ENCODE measurements at places on chromosomes 7 and 10.
A peak's percentile ranks its signal among the peaks of the same experiment; 100 is the strongest.

GRCh38 chr7:17640730-17641377 lies 299.4 kb downstream of the SNX13 start:
- DNase-seq = no peak

GRCh38 chr7:51927738-51928137 lies 611.1 kb upstream of the COBL start:
- DNase-seq = no peak

DNA sequence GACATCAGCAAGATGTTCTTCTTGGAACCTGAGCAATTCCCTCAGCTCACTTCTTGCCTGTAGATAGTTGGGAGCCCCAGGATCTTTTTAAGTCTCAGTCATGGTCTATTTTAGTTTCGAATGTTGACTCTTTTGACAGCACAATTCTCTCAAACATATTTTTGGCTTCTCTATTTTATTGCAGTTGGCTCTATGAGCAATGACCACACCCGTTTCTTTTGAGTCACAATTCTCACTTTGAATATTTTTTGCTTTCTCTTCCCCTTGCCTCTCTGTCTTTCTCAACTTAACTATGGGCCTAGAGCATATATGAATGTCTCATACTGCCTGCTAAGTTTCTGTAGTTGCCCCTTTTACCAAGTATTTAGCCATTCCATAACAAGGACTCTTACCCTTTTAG lies 222.8 kb downstream of the PTN start:
- DNase-seq = no peak

GRCh38 chr7:55272328-55272727 lies 92.8 kb upstream of the LANCL2 start:
- DNase-seq = no peak

GRCh38 chr10:29266641-29267040 lies 22.2 kb upstream of the LYZL1 start:
- peak; percentile 34 for DNase-seq

DNA sequence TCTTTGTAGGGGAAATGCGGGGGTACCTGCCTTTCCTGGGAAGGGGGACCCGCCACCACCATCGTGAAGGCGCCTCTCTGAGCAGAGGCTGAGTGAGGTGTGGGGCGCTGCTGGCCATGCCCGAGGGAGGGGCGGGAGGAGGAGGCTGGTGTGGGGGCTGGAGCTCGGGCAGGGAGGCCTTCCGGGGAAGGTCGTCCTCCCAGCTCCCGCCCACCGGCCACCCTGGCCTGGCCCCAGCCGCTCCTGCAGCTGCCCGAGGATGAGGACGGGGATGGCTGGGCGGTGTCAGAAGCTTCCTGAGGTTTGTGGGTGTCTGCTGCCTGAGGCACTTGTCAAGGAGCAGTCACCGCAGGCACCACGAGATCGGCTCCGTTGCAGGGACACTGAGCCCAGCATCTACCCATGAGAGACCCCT lies 11.4 kb downstream of the PWWP2B start:
- DNase-seq = no peak

DNA sequence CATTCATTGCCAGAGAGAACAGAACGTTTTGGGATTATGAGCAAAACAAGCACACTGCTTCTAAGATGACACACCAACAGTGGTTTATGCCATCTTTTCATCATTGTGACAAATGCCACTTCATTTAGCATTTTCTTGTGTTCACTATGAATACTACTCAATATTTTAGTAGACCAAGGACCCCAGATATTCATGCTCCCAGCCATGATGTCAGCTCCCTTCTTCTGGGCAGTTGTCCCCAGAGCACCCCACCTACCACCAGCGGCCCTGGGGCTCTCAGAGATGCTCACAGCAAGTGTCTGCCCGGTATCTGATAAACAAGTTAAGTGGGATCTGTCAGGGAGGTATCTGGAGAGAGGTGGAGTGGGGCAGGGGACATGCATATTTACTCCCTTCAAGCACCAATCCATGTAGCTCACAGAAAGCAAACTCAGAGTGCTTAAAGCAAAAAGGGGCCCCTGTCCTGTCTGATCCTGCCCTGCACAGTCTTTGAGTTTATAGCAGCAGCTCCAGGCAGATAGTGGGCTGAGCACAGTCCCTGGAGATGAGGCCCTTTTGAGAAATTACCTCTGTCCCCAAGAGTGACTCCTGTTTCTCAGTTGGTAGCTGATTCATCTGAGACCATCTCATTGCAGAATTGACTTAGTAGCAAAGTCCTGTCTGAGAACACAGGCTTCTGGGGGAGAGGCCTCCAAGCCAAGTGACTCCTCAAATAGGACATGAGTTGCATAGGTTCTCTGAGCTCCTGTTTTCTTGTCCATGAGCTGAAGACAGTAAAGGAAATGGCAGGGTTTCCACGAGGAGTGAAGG lies 281.8 kb upstream of the KLF6 start:
- no peak for DNase-seq

GRCh38 chr10:43899224-43899959 lies 250.7 kb upstream of the ZNF32 start:
- DNase-seq = no peak

GRCh38 chr10:129096065-129096984 lies 370.7 kb upstream of the MGMT start:
- peak; percentile 78 for DNase-seq

- DNase-seq = no peak
These were observed 2.9 kb downstream of the KLF6 start for GRCh38 chr10:3782146-3782450.

DNA sequence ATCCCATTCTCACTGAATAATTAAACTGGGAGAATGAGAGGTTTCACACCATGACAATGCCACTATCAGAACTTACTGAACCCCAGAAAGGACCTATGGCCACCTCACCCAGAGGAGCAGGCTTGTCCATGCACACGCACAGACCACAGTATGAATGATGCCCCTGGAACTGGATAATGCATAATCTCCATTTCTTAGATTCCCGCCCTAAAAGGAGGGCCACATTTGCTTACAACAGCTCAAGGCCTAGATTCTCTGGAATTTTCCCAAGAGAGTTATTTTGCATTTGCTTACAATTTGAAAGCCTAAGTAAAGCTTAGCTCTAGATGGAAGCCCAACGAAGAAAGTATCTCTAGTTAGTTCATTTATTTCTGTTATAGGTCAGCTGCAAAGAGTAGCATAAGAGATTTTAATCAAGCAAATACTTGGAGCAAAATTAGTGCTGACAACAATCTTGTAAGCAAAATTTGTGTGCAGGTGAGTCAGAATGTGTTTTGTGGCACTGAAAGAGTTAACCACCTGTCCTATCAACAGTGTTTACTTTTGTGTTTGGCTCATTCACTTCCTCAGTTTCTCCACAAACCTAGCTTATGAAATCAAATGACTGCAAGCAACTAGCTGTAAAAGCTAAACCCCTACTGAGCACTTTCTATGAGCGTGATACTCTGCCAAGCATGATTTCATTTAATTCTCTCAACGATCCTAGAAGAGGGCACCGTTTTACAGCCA lies 32.1 kb downstream of the ELMO1 start:
- no peak for DNase-seq

DNA sequence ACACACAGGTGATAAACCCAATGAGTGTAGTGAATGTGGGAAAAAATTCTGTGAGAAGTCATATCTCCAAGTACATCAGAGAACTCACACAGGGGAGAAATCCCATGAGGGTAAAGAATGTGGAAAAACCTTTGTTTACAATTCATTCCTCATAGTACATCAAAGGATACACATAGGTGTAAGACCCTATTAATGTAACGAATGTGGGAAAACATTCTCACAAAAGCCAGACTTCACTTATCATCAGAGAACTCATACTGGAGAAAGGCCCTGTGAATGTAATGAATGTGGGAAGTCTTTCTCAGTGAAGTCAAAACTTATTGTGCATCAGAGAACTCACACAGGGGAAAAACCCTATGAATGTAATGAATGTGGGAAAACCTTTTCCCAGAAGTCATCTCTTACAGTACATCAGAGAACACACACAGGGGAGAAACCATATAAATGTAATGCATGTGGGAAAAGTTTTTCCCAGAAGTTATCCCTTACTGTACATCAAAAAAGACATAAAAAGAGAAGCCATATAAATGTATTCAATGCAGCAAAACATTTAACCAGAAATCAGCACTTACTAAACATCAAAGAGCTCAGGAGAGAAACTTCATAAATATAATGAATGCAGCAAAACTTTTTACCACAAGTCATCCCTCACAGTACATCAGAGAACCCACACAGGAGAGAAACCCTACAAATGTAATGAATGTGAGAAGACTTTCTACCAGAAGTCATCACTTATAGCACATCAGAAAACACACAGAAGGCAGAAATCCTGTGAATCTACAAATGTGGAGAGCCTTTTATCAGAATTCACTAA lies 49.8 kb downstream of the ZNF239 start:
- no peak for DNase-seq

DNA sequence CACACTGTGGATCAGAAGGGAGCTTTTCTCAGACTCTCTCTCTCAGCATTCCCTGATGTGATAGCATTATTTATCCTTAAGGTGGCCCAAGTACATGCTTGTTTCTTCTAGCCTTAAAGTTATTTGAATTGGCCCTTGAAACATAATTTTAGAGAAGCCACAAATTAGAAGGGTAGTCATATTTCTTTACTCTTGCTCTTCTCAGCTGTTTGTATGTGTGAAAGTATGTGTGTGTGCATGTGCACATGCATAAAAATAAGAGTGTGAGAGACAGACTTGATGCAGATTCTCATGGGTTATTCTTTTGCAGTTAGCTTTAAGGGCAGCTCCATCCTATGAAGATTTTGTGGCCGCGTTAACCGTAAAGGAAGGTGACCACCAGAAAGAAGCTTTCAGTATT lies 50.1 kb downstream of the PLEKHA8 start:
- no peak for DNase-seq

GRCh38 chr10:14698829-14699170 lies 75.9 kb downstream of the FAM107B start:
- no peak for DNase-seq

GRCh38 chr10:109920016-109920415 lies 3.3 kb downstream of the XPNPEP1 start:
- no peak for DNase-seq

DNA sequence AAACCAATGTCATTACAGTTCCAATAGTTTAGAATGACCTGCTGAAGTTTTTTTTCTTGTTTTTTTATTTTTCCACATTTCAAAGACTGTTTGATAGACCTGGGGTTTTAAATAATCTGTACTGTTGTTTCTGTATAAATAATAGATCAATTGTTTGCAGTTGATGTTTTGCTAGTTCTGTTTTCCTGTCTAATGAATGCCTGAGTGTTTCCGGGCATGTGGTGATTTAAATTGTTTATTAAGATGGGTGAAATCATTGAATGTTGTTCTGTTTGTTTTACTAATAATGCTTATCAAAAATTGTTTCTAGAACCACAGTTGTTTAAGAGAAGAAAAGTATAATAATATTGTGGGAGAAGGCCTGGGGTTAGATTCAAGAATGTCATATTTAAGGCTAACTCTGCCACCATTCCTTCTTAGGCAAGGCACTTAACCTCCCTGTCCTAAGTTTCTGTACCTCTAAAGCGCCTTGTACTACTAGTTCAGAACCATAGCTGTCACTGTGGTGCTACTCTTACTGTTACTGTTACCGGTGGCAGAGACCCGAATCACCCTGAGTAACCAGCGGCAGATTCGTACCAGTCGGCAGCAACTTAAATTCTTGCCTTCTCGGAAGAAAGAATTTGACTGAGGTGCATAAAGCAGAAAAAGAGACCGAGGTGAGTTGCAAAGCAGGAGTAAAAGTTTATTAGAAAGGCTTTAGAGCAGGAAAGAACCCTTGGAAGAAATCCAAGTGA lies 1014.1 kb downstream of the REEP3 start:
- no peak for DNase-seq

- DNase-seq = no peak
These were observed 435.2 kb upstream of the ETV1 start for GRCh38 chr7:14424675-14425074.

DNA sequence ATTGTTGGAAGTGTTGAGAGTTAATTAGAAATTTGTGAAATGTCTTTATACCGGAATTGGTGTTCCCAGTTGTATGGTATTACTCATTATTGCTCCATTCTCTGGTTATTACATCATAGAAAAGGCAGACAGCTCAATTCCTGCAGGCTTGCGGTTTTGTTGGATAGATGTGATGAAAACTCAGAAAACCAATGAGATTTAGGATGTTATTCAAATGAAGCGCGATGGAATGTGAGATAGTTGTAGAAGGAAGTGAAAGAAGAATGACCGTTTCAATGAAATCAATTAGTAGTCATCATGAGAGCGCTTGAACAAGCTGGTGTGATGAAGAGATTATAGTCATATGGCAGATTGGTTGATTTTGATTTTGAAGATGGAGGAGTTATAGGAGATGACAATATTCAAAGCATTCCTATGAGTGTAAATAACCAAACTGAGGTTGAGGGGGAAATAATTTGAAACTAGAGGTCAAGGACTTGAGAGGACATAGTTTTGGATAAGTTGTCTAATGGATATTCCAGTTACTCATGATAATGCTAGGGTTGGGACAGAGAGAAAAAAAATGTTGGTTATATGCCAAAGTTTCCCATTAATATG lies 991.5 kb downstream of the NRG3 start:
- peak; percentile 64 for DNase-seq

GRCh38 chr10:124242365-124242764 lies 149.0 kb upstream of the CHST15 start:
- no peak for DNase-seq

DNA sequence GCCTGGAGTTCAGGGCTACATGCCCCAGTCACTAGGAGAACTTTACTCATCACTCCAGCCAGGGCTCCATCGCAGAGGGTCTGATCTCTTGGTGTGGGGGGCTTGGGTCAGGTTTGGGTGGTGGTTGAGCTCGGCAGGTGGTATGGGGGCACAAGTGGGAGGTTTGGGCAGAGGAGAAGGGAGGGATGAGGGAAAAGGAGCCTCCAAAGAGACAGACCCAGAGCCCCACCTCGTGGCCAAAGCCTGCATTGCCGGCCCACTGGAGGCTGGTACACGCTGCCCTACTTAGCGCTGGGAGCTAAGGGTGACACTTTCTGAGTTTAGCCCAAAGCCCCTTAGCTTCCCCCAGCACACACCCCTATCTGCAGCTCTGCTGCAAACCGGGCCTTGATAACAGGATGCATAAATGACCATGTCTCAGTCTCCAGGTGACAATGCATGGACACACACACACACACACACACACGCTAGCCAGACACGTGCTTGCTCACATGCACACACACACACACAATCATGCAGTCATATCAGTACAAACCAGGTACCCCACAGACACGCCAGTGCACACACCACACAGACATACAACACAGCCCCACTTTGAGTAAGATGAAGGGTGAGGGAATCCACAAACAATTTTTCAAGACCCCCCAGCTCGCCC lies 14.7 kb downstream of the LZTS2 start:
- peak; percentile 57 for DNase-seq

GRCh38 chr10:12681252-12681651 lies 320.3 kb downstream of the CCDC3 start:
- no peak for DNase-seq

DNA sequence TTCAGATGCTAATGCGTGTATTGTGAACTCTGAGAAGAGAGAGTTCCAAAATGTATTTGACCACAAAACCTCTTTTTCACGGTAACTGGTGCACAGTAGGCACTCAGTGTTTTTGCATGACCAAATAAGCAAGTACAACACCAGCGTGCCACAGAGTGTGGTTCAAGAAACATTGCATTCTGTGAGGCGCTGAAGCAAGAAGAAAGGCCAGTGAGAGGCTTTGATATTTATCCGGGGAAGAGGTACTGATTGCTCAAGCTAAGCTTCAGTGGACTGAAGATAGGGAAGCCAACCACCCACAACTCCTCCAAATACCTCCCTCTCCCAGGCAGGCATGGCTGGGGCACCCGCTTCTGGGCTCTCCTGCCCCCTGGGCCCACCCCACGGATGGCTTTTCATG lies 611.2 kb downstream of the SDK1 start:
- no peak for DNase-seq
